B cell (primary cell): ENCODE measurements at places on chromosomes 4 and X. TPM values are rescaled to one million over a fixed set of nuclear protein-coding genes. Genes with fewer than 3 reads are reported as not detected.
A peak's percentile ranks its signal among the peaks of the same experiment; 100 is the strongest.

Gene LPAR4
- total RNA-seq, result 0.12 TPM in 1 of 2 replicates, not detected in the other

Gene HTN3
- total RNA-seq, result not detected in 2 replicates

Gene PCDH11X
- total RNA-seq, result not detected in 2 replicates

DNA sequence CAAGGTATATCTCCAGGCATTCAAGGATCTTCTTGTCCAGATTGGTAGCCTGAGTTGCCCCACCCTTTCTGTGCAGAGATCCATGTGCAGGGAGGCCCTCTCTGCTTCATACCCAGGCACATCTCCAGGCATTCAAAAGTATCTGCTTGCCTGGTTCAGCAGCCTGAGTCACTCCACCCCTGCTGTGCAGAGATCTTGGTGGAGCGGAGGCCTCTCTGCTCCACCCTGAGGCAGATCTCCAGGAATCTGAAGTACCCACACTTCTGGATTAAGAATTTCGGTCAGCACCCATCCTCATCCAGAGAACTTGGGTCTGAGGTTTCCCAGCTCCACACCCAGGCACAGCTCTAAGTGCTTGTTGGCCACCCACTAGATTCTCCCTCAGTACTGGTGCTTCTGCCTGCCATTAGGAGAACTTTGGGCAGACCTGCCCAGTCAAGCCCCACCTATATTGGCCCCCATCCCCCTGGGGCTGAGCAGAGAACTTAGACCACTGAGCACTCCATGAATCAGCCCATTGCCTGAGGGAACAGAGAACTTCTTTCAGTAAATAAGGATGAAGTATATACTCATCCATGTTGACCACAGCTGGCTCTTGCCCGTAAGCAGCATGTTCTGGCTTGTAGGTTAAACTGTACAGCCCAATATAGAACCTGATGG, 199.5 kb upstream of the ZCCHC13 start:
- no peaks in the 10 kb centered on the region for H3K4me1 ChIP-seq
- no peak overlapping the region for H3K27ac ChIP-seq
- no peak overlapping the region for H3K4me3 ChIP-seq
- DNase-seq, result no peak
- no peaks in the 10 kb centered on the region for H3K36me3 ChIP-seq

Gene AMTN
- not detected in 2 replicates for total RNA-seq

GRCh38 chr4:174387143-174387542, 103.4 kb downstream of the CEP44 start:
- DNase-seq, result no peak
- H3K27me3 ChIP-seq, result no peaks in the 10 kb centered on the region
- H3K36me3 ChIP-seq, result no peaks in the 10 kb centered on the region
- H3K4me1 ChIP-seq, result no peaks in the 10 kb centered on the region
- no peak overlapping the region for H3K4me3 ChIP-seq

Gene DCAF8L2
- not detected in 2 replicates for total RNA-seq

DNA sequence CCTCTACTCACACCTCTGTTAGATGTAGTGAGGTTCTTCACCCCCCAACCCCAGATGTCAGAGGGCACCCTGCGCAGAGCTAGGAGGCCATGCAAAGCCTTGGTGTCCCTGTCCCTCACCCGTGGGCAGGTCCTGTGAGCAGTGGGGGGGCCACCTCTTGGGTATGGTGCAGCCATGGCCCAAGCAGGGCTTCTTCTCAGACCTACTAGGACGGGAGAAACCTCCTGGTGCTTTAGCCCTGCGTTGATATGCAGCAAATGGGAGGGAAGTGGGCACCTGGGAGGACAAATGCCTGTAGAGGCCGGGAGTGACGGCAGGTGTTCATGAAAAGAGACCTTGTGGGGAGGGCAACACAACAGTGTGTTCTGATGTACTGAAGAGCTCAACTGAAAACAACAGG, 38.5 kb upstream of the MSANTD1 start:
- DNase-seq, result no peak
- H3K27ac ChIP-seq, result no peak overlapping the region
- peaks cover 87% of the 10 kb centered on the region for H3K36me3 ChIP-seq

GRCh38 chrX:133985164-133985966, at the start of gene GPC3:
Gene GPC3, minus strand, starts transcription at chrX:133985594.
- peaks cover 29% of the 10 kb centered on the region for H3K27me3 ChIP-seq
- no peaks in the 10 kb centered on the region for H3K36me3 ChIP-seq
- DNase-seq, result peak; percentile 29
- H3K27ac ChIP-seq, result no peak within 1 kb of the TSS
- H3K4me3 ChIP-seq, result no peak within 1 kb of the TSS

DNA sequence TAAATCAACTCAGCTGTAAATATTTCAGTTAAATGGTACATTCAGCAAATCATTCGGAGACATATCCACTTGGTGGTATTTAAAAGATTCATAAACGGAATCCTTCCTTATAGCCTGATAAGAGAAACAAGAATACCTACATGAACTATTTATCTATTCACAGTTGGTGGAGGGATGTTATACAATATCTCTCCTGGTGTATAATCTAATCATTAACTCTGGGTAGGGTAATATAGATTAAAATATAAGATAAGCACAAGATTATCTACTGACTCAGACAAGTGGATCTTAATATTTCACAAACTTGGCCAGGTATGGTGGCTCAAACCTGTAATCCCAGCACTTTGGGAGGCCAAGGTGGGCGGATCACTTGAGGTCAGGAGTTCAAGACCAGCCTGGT, 164.5 kb upstream of the MAP3K15 start:
- no peak for DNase-seq
- no peaks in the 10 kb centered on the region for H3K27me3 ChIP-seq
- peak overlapping the region; percentile 63 for H3K27ac ChIP-seq
- peaks cover 17% of the 10 kb centered on the region for H3K4me1 ChIP-seq

GRCh38 chr4:167939863-167940616, 152.3 kb upstream of the ANXA10 start:
- H3K36me3 ChIP-seq, result no peaks in the 10 kb centered on the region
- no peaks in the 10 kb centered on the region for H3K27me3 ChIP-seq
- no peaks in the 10 kb centered on the region for H3K4me1 ChIP-seq

Gene TFDP3
- not detected in 2 replicates for total RNA-seq

DNA sequence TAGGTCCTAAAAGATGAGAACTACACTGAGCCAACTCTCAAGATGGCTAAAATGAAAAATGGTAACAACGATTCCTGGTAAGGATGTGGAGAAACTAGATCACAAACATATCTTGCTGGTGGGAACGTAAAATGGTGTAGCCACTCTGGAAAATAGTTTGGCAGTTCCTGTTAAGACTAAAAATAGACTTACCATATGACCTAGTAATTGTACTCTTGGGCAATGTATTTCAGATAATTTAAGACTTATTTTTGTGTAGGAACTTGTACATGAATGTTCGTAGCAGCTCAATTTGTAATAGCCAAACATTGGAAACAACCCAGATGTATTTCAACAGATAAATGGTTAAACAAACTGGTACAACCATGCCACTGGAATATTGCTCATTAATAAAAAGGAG, 106.2 kb downstream of the HDAC8 start:
- H3K4me1 ChIP-seq, result no peaks in the 10 kb centered on the region
- no peak for DNase-seq
- no peak overlapping the region for H3K27ac ChIP-seq
- no peaks in the 10 kb centered on the region for H3K27me3 ChIP-seq
- H3K4me3 ChIP-seq, result no peak overlapping the region

Gene OPHN1
- total RNA-seq, result 0.15 and 0.17 TPM in 2 replicates

DNA sequence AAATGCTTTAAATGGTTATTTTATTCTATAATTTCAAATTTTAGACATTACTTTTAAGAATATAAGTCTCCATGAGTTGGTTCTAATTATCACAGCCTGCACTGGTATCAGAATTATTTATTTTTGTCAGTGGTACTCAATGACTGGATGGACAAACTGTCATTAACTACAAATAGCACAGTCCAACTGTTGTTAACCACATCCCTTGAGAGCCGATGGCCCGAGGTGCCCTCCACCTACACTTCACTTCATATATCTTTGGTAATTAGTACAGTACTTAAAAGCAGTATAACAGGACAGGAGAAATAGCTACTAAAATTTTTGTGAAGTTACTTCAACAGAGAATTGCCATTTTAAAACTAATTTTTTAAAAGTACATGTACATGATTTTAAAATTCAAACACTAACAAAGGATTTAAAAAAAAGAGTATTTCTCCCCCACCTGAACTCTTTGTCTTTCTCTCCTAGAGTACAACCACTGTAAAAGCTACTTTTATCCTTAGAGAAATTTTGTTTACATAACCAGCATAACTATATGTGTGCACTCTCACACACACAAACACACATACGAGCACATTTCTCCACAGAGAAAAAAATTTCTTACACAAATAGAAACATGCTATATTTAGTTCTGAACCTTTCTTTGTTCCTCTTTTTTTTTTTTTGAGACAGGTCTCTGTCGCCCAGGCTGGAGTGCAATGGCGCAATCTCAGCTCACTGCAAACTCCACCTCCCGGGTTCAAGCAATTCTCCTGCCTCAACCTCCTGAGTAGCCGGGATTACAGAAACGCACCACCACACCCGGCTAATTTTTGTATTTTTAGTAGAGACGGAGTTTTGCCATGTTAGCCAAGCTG, 6.5 kb downstream of the TIFA start:
- peak; percentile 67 for DNase-seq
- peak overlapping the region; percentile 76 for H3K4me3 ChIP-seq
- H3K27me3 ChIP-seq, result no peaks in the 10 kb centered on the region
- H3K27ac ChIP-seq, result peak overlapping the region; percentile 95

DNA sequence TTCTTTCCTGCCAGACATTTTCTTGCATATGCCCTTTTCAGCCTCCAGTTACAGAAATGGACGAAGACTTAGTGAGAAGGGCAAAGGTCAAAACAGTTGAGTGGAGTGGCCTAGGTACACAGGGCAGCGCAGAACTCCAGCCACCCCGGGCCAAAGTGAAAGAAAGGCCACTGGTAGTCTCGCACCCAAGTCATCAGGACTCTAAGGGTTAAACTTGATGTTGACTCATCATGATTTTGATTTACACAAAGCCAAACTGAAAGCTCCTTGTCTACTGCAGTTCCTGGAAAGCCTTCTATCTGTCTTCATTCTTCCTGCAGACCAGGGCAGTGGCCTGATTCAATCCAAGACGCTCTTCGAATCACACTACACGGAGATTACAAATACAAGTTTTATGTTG, 2.6 kb upstream of the IL13RA1 start:
- no peaks in the 10 kb centered on the region for H3K36me3 ChIP-seq
- H3K27me3 ChIP-seq, result no peaks in the 10 kb centered on the region
- no peak for DNase-seq
- H3K27ac ChIP-seq, result peak overlapping the region; percentile 54

- H3K4me1 ChIP-seq, result no peaks in the 10 kb centered on the region
- H3K27ac ChIP-seq, result no peak overlapping the region
- no peaks in the 10 kb centered on the region for H3K27me3 ChIP-seq
- no peak overlapping the region for H3K4me3 ChIP-seq
- H3K36me3 ChIP-seq, result no peaks in the 10 kb centered on the region
Measured at GRCh38 chr4:31237233-31237632, 517.1 kb downstream of the PCDH7 start.

GRCh38 chr4:71417150-71417549, 78.3 kb downstream of the SLC4A4 start:
- no peak overlapping the region for H3K4me3 ChIP-seq
- H3K4me1 ChIP-seq, result no peaks in the 10 kb centered on the region
- no peaks in the 10 kb centered on the region for H3K27me3 ChIP-seq
- H3K27ac ChIP-seq, result no peak overlapping the region
- no peaks in the 10 kb centered on the region for H3K36me3 ChIP-seq
- DNase-seq, result no peak

- H3K27ac ChIP-seq, result no peak overlapping the region
- no peaks in the 10 kb centered on the region for H3K27me3 ChIP-seq
- no peaks in the 10 kb centered on the region for H3K36me3 ChIP-seq
- H3K4me1 ChIP-seq, result no peaks in the 10 kb centered on the region
- no peak overlapping the region for H3K4me3 ChIP-seq
Measured at GRCh38 chr4:44908565-44908964, 182.2 kb upstream of the GNPDA2 start.

- no peaks in the 10 kb centered on the region for H3K27me3 ChIP-seq
- H3K4me1 ChIP-seq, result no peaks in the 10 kb centered on the region
- H3K4me3 ChIP-seq, result no peak overlapping the region
Measured at GRCh38 chrX:142854970-142855369, 170.8 kb upstream of the SPANXN4 start.

Gene TEX11
- total RNA-seq, result not detected in 2 replicates

DNA sequence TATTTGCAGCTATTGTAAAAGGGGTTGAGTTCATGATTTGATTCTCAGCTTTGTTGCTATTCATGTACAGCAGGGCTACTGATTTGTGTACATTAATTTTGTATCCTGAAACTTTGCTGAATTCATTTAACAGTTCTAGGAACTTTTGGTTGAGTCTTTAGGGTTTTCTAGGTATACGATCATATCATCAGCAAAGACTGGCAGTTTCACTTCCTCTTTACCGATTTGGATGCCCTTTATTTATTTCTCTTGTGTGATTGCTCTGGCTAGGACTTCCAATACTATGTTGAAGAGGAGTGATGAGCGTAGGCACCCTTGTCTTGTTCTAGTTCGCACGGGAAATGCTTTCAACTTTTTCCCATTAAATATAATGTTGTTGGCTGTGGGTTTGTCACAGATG, 48.1 kb downstream of the NPY1R start:
- no peaks in the 10 kb centered on the region for H3K27me3 ChIP-seq
- H3K36me3 ChIP-seq, result no peaks in the 10 kb centered on the region
- no peak overlapping the region for H3K27ac ChIP-seq
- H3K4me3 ChIP-seq, result no peak overlapping the region
- H3K4me1 ChIP-seq, result no peaks in the 10 kb centered on the region

Gene MAP9
- total RNA-seq, result 16.3 and 19.1 TPM in 2 replicates

Gene NKX6-1
- total RNA-seq, result not detected in 2 replicates

DNA sequence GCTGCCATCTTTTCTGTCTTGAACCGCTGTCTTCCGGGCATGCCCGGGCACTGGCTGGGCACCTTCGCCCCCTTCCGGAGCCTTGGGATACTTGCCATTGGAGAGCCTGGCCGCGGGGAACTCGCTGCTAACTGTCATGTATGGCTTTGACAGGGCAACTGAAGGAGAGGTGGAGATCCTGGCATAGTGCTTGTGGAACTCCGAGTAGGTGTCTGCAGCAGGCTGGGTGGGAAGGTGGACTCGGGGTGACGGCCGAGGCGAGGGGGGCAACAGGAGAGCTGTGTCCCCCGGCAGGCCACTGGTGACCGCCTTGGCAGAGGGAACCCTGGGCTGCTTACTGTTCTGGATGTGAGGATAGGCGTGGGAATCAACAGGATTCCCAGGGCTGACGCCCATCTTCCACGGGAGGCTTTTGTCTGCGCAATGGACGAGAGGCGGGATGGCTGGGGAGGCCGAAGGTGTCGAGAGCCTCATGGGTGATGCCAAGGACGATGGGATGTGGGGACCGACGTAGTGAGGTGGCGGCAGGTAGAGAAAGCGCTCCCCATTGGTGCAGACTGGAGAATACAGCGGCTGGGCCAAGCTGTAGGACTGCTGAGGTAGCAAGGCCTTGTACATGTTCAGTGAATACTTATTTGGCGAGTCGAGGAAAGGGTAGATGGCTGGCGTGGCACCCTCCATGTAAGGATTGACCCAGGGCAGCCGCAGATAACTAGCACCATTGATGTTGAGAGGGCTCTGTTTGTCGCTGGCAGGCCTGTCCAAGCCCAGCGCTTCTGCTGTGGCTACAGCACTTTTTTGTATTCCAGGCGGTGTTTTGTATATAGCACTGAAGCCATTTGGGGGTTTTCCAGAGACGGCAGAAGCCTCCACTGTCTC, 23.4 kb downstream of the BCOR start:
- no peak for DNase-seq
- no peak overlapping the region for H3K27ac ChIP-seq
- no peaks in the 10 kb centered on the region for H3K36me3 ChIP-seq
- H3K4me1 ChIP-seq, result no peaks in the 10 kb centered on the region
- H3K27me3 ChIP-seq, result no peaks in the 10 kb centered on the region
- H3K4me3 ChIP-seq, result no peak overlapping the region

Gene TMEM31
- total RNA-seq, result 0.44 TPM in 1 of 2 replicates, not detected in the other

Gene BCAP31
- total RNA-seq, result 112 and 117 TPM in 2 replicates

Gene PF4V1
- total RNA-seq, result not detected in 2 replicates

Gene PPA2
- 51.5 and 53.3 TPM in 2 replicates for total RNA-seq

GRCh38 chr4:180564448-180564847, 1678.8 kb upstream of the TENM3 start:
- H3K27ac ChIP-seq, result no peak overlapping the region
- no peaks in the 10 kb centered on the region for H3K27me3 ChIP-seq
- no peaks in the 10 kb centered on the region for H3K4me1 ChIP-seq
- no peaks in the 10 kb centered on the region for H3K36me3 ChIP-seq
- H3K4me3 ChIP-seq, result no peak overlapping the region
